ENCODE measurements at places on chromosomes 3 and 15.

- no peak for DNase-seq
Measured at GRCh38 chr3:146521394-146521793, 23.0 kb downstream of the PLSCR1 start.

DNA sequence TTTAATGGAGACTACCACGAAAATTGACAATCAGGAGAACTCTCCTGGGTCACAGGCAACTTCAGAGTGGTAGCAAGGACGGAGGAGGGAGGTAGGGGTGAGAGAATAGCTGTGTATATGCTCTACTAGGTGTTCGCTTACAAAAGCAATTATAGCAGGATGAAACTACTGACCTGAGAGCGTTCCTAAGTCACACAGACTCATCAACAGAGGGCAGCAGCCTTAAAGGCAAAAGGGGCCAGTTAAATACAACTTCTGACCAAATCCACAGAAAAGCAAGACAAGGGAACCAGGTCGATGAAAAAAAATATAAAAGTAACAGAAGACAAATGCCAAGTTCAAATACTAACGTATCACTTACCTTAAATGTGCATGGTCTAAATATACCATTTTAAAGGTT is 894.6 kb downstream of the PLOD2 start:
- DNase-seq = no peak

DNA sequence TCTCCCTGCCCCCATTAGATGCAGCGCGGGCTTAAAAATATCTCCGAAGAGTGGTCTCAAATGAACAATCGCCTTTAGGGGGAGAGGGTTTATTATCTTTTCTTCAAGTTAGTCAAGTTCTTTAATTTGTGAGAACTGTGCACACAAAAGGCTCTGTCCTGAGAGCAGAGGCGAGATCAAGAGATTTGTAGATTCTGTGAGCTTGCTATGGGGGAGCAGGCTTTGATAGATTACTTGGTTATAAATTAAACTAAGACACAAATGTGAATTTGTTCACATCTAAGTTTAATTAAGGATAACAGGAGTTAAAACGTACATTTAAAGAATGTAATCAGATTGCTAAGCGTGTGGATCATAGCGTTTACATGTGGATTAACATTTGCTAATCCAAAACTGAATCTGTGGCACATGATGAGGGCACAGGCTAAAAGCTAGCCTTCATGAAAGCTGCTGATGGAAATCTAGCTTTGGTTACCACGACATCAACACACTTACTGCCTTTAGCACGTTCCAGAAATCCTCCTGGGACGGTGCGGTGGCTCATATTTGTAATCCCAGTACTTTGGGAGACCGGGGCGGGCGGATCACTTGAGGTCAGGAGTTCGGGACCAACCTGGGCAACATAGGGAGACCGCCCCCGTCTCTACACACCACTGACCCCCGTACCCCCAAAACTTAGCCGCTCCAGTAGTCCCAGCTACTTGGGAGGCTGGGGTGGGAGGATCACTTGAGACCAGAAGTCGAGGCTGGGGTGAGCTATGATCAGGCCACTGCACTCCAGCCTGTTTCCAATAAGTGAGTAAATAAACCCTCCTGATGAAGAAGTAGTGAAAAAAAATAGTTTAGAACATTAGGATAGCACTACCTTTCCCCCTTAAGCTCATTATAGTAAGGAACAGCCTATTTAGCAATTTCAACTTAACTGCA is 1.0 kb upstream of the PRTG start:
- DNase-seq = no peak

DNA sequence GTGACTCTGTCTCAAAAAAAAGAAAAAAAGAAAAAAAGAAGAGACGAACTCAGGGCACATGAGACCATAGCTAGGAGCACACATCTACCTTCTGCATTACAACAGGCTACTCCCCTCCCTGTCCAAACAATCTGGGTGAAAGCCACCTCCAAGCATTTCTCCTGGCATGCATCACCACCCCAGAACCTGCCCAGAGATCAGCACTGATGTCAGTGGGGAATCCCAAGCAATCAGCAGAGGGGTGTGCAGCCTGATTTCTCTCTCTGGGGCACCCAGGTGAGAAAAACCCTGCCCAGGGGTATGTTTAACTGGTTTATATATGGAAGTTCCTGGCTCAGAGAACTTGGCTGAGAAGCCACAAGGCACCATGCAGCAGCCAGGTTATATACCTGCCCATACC is 59.4 kb downstream of the CDC25A start:
- DNase-seq = no peak

- no peak for DNase-seq
Measured at GRCh38 chr3:114011059-114011797, 45.1 kb downstream of the CCDC191 start.

- no peak for DNase-seq
Measured at GRCh38 chr15:71804695-71805470, 5.5 kb upstream of the NR2E3 start.

- no peak for DNase-seq
Measured at GRCh38 chr3:81799403-81799802, 38.0 kb upstream of the GBE1 start.

DNA sequence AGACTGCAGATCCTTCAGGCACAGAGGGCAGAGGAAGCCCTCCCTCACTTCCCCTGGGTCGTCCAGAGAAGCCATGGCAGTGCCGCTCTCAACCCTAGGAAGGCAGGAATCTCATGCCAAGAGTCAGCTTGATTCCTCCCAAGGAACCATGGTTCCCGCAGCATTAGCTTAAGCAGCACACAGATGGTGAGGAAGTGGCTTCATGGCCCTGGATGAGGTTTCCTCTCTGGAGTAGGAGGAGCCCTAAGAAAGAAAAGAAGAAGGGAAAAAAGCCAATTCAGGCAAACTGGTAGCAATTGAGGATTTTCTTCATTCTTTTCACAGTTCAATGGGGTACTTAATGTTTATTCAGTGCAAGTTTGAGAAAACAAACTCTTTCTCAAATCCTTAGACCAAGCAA is 2.9 kb downstream of the RBSN start:
- DNase-seq = peak; percentile 13

DNA sequence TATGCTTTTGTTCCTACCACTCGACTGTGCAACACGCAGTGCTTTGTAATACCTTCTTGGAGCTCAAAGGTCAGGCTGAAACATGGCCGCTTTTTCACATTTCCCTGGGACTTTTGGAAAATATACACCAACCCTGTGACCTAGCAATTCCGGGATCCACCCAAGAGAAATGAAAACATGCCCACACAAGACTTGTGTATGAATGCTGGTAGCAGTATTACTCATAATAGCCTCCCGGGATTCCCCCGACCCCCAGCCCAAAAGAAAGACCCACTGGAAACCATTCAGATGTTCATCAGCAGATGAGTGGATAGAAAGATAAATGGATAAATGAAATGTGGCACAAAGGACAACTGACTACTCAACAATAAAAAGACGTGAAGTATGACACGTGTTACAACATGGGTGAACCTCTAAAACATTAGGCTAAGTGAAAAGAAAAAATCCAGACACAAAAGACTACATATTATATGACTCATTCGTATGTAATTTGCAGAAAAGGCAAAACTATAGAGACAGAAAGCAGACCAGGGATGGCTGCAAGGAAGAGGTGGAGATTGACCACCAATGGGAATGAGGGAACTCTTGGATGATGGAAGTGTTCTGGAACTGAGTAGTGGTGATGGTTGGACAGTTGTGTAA is 104.1 kb downstream of the PGPEP1L start:
- DNase-seq = no peak

- no peak for DNase-seq
Measured at GRCh38 chr3:45329761-45330305, 58.5 kb upstream of the LARS2 start.

- DNase-seq = peak; percentile 82
Measured at GRCh38 chr15:74375303-74375693, 7.9 kb upstream of the CYP11A1 start.

- DNase-seq = no peak
Measured at GRCh38 chr3:30657914-30658313, 51.5 kb downstream of the TGFBR2 start.

GRCh38 chr3:141049681-141050080 is 1.5 kb upstream of the SPSB4 start:
- no peak for DNase-seq

DNA sequence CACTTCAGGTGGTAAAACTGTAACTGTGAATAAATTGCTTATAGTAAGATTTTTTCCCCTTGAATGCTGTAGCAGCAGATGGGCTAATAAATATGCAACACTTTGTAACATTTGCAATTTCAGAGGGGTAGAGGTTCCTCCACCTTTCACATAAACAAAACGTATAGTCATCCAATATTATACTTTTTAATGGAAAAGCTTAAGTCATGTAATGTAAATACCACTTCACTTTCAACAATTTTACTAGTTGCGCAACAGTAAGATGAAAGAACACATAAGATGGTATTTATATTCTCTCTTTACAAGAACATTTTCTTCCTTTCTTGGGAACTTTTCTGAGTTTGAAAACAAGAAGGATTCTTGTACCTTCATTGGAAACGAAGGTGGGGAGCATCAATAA is 56.6 kb upstream of the FAM3D start:
- DNase-seq = no peak

DNA sequence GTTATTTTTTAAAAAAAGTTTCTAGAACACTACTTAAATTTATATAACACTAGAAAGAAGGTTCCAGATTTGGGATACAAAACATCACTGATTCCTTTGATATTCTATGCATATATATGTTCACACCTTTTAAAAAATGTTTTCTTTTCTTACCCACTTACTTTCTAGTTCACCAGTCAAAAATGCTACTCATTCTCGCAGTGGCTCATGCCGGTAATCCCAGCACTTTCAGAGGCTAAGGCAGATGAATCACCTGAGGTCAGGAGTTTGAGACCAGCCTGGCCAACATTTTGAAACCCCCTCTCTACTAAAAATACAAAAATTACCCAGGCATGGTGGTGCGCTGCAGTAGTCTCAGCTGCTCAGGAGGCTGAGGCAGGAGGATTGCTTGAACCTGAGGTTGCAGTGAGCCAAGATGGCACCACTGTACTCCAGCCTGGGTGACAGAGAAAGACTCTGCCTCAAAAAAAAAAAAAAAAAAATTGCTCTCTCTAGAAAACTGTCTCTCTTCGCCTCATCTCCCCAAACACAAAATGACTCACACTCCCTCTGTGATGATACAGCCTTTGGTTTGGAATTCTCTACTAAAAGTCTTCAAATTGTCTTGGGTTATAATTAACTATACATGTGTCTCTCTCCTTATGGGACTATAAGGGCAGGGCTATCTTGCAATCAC is 52.6 kb upstream of the TGFBR2 start:
- no peak for DNase-seq

DNA sequence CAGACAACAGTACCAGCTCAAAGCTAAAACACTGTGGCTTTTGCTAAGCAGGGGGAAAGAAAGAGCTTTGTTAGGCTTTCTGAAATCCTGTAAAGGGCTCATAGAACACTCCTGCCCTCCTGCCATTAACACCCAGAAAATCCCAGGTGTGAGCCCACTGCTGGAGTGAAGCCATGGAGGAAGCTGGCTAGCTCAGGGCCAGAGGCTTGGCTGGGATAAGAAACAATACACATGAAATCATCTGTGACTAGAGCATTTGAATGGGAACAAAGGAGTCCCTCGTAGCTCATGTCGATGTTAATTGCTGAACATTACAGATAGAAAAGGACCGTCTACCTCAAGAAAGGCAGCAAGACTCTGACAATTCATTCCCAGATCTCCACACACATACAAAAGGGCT is 23.5 kb downstream of the RUVBL1 start:
- no peak for DNase-seq

DNA sequence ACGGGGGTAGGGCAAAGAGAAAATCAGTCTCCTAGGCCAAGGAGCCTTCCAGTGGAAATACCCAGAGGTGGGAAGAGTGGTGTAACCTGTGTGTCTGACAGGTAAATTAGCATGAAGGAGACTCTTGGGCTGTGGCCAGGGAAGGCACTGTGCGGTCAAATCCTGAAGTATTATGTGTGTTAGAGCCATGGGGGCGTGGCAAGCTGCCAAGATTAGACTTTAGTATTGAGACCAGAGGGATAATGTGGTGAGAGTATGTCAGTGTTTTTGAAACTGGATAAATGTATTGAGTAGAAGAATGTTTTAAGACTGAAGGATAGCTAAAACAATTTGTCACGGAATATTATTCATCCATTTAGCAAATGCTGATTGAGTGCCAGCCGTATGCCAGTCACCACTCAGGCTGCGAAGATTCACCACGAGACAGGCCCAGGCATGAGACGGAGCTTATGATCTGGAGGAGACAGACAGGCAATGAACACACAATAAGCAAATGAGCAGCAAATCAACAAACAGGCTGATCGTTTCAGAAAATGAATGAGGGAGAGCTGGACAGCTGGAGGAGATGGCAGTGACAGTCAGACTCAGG is 445.9 kb downstream of the MCTP2 start:
- no peak for DNase-seq

DNA sequence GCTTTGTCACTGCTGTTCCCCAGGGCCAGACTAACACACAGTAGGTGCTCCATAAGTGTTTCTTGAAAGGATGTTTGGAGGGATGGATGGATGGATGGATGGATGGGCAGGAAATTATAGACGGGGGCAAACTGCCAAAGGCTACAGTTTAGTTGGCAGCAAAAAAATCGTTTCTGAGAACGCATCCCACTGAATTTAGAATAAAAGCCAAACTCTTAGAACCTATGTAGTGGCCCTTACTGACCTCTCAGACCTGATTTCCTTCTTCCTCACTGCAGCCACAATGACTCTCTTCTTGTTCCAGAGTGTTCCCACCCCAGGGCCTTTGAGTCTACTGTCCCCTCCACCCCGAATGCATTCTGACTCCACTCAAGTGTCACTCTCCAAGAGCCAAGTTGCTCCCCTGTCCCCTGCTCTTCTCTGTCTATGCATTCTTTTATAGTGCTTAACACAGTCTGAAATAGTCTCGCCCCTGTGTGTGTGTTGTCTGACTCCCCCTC is 5.2 kb upstream of the GATA2 start:
- DNase-seq = no peak

DNA sequence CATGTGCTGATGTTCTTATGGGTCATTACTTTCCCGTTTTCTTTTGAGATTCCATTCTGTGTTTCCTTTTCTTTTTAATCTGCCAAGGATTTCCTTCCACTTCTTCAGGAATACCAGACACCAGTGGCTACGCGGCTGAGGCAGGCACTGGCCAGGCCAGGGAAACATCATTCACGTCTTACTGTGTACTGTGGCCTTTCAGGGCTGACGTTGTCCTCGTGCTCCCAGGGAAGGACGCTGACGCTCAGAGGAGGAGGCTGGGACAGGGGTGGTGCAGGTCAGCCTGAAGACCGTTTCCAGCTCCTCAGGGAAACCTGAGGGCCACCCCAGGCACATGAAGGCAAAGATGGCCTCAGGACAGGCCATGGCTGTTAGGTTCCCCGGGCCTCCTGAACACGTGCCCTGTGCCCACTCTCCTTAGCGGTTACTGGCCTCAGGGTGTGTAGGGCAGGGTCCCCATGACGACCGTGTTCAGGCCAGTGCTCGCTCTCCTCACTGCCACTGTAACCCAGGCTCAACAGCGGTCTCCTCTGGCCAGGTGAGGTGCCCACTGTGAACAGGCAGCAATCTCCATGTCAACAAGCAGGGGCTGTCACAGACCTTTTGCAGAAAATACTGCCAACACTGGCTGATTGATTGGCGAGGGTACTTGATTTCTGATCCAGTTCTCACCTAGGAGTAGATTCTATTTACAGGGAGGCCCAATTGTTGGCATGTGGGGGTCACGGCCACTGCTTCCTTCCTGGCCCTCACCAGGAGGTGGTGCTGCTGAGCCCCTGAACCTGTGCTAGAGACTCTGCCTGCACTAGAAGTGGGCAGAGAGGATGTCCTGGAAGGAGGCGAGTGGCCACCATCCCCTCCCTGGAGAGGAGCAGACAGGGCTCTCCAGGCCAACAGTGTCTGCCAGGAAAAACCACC is 169.5 kb downstream of the ATP10A start:
- DNase-seq = no peak

GRCh38 chr3:87855616-87856015 is 203.2 kb downstream of the CGGBP1 start:
- no peak for DNase-seq

- no peak for DNase-seq
Measured at GRCh38 chr3:24242012-24242698, 252.5 kb downstream of the THRB start.
